ENCODE measurements at places on chromosomes 7 and 10.

DNA sequence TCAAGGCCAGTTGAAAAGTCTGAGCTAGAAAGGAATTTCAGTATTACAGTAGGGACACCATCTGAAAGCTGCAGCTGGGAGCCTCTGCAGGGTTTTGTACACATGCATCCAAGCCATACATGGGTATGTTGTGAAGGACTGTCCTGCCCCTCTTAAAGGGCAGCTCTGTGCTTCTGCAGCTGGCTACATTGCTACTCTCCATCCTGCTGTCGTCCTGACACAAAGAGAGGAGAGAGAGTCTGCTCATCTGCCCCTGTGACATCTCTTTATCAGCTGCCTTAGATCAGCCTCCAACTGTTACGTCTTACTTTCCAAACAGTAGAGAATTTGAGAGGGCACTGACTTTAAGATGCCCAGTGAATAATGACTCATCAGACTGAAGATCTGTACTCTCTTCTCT is 602.7 kb downstream of the SORCS3 start:
- DNase-seq: no peak

DNA sequence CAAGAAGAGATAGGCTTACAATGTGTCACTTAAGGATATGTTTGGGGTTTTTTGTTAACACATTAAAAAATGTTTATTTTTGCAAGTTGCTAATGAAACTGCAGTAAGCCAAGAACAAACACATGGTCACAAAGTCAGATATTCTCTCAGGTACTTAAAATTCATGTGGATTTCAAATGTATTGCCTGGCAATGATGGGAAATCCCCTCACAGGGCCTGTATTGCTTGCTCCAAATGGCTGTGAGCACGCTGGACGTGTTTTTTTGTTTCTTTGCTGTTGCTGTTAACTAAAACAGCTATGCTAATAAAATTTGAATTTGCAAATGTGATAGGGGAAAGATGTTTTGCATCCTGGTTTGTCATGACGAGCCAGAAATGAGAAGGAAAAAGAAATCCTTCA is 3.8 kb upstream of the CELF2 start:
- no peak for DNase-seq

DNA sequence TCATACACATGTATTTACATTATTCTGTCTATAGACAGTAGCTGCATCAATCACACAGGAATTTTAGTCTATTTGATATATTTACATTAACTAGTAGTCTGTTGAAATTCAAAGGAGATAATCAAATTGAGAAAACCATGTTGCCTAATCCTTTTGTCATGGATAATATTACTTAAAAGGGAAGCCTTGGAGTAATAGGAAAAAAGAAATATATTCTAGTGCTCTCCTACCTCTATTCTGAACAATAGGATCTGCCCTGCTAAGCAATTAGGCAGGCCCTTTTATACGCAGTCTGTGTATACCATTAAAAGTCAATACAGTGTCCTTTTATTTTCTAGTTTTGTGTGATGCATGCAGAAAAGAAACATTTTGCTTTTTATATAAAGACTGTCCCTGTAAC is 24.5 kb downstream of the UMAD1 start:
- no peak for DNase-seq

- no peak for DNase-seq
Measured at GRCh38 chr10:26802527-26802926, 58.2 kb downstream of the ABI1 start.

- DNase-seq: no peak
Measured at GRCh38 chr7:74001150-74001494, 26.9 kb upstream of the ELN start.

GRCh38 chr10:4332764-4333458 is 493.1 kb upstream of the AKR1E2 start:
- DNase-seq: no peak

DNA sequence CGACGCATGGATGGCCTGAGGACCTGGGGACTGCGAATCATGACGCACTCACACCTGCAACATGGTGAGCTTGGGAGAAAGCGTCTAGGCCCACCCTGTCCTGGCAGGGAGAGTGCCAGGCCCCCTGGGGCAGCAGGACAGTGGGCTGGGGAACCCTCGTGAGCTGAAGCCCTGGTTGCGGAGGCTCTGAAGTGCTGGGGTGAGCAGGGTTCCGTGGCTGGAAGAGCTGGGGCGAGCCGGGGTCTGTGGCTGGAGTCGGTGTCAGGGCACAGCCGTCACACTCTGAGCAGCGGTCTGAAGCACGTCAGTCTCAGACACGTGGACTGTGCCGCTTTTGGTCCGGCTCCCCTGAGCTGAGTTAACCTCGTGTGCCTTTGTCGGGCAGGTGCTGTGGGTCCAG is 4.7 kb downstream of the SUN1 start:
- DNase-seq: no peak

DNA sequence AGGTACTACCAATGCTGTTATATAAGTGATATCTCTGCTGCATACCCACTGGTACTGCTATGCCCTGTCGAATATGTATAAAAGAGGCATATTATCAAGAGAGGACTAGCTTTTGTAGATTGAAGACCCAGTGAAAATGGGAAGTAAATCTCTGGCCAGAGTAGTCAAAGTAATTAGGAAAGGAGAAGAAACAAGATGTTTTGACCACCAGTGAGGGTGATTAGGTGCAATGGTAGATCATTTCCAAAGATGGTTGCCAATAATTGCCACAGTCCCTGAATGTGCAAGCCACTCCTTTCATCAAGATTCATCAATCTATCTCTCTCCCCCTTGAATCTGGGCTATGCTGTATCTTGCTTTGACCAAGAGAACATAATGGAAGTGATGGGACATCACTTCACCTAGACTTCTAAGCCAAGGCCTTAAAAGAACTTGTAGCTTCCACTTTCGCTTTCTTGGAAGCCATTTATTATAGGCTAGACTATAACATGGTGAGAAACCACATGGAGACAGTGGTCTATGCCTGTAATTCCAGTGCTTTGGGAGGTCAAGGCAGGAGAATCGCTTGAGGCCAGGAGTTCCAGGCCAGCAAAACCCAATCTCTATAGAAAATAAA is 52.6 kb upstream of the ST8SIA6 start:
- no peak for DNase-seq

- DNase-seq: no peak
Measured at GRCh38 chr10:48324580-48324979, 18.1 kb downstream of the MAPK8 start.

- DNase-seq: no peak
Measured at GRCh38 chr10:88759366-88760101, at the start of gene LIPN. LIPN (plus strand) TSS chr10:88760020; CDS start chr10:88761406, 1,386 bp downstream.

DNA sequence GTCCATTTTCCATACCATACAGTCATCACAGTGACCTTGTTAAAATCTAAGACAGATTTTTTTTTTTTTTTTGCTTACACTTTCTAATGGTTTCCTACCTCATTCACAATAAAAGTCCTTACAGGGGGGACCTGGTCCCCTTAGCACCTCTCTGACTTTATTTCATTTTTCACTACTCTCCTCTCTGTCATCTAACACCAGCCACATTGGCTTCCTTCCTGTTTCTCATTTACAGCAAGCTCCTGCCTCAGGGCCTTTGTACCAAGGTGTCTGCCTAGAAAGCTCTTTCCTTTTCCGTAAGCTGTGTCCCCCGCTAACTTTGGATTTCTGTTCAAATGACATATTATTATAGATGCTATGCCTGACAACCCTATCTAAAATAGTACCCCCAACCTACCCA is 27.7 kb downstream of the CC2D2B start:
- no peak for DNase-seq

DNA sequence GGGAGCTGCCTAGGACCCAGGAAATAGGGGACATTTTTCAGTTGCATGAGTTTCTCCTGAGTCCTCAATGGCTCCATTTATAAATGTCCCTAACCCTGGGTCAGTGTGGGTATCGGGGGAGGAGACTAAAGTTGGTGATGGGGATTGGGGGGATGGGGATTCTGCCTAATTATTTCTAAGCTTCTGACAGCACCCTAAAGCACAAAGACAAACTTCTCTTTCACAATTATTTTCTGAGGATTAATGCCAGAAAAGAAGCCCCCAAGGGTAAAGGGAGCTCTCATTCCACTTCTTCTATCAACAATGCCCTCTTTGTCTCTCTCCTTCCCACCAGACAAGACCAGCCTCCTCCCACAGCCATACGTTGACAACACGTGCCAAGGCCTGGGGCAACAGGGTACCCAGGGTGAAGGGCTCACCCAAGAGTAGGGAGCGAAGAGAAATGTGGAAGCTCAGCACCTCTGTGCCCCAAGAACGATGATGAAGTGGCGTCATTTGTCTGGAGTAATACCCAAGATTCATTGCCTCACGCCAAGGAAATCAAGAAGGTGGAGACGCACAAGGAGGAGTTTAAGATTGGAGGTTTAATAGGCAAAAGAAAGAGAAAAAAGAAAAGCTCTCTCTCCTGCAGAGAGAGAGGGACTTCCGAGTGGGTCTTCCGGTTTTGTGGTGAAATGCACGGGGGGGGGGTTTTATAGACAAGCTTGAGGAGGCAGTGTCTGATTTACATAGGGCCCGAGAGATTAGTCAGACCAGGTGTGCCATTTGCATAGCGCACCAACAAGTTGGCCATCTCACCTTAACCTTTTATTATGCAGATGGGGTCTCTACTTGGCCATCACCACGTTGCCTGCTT is 14.4 kb upstream of the GJC3 start:
- DNase-seq: no peak

GRCh38 chr10:96591946-96592345 is 5.1 kb upstream of the TM9SF3 start:
- DNase-seq: no peak

GRCh38 chr7:93728292-93728691 is 153.8 kb upstream of the CALCR start:
- DNase-seq: no peak

Data from MCF 10A (cell line).